ENCODE measurements at places on chromosomes 11 and 22.

DNA sequence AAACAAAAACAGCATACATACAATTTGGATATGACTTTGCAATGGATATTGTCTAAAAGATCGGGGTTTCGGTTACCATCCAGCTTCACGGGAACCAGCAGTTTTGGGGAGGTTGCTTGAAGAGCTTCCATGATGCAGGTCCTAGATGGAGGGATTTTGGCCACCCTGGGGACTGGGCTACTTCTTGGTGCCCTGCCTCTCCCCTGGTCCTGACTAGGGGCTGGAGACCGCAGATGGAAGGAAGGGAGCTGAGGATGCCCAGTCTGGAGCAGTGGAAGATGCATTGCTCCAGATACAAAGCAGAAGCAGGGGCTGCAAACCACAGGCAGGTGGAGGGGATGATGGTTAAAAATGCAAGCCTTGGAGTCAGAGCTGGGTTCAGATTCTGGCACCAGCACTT lies 13.5 kb downstream of the SOX10 start:
- DNase-seq: no peak

DNA sequence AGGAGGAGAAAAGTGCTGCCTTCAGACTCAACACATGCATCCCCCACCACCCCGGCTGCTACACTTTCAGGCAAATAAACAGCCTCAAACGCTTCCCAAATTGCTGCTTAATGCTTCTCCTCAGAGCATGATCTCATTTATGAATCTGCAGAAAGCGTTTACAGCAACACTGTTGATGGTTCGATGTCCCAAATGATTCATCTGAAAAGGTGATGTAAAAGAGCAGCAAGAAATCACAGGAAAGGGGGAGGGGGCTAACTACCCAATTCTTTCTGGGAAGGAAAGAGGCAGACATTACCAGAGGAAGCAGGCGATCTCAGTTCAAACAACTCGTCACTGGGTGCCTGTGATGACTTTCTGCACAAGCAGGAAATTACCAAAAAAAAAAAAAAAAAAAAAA lies 119.6 kb downstream of the TENM4 start:
- no peak for DNase-seq

GRCh38 chr11:126188332-126189108 lies 22.9 kb downstream of the RPUSD4 start:
- DNase-seq: peak; percentile 92

- no peak for DNase-seq
These were observed 71.0 kb downstream of the DKK3 start for GRCh38 chr11:11937433-11937832.

GRCh38 chr11:73315293-73316020 lies 7.4 kb downstream of the ARHGEF17 start:
- no peak for DNase-seq

- no peak for DNase-seq
These were observed 14.4 kb downstream of the CPSF7 start for GRCh38 chr11:61415381-61415780.

DNA sequence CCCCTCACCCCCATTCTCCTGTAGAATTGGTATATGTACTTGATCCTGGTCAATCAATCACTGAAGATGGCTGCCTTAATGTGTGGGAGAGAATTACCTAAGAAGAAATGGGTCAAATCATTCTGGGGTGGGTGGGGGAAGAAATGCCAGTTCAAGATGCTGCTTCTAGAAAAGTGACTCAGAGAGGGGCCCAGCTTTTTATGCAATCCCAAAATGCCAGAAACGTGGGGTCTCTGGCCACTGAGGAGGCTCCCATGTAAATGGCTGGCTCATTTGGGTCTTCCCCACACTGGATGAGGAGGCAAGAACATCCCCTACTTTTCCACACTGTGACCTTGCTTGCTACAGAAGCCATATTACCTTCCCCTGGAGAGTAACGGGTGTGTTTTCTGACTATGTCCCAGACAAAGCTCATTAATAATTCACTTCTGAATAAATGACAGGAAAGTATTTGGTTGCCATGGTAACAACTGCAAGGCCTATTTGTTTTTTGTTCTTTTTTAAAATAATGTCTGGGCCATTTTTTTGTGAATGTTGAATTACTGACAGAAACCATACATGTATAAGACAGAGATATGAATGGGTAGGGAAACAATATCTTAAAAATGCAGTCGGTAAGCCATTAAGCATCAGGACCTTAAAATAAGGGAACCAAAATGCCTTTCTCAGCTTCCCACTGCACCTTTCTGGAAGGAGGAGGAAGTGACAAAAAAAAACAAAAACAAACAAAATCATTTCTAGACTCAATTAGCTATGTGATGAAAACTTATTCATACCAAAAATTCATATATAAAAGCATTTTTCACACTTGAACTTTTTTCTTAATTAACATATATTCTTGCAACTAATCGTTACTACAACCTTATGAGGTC lies 32.0 kb downstream of the SLC1A2 start:
- DNase-seq: no peak

DNA sequence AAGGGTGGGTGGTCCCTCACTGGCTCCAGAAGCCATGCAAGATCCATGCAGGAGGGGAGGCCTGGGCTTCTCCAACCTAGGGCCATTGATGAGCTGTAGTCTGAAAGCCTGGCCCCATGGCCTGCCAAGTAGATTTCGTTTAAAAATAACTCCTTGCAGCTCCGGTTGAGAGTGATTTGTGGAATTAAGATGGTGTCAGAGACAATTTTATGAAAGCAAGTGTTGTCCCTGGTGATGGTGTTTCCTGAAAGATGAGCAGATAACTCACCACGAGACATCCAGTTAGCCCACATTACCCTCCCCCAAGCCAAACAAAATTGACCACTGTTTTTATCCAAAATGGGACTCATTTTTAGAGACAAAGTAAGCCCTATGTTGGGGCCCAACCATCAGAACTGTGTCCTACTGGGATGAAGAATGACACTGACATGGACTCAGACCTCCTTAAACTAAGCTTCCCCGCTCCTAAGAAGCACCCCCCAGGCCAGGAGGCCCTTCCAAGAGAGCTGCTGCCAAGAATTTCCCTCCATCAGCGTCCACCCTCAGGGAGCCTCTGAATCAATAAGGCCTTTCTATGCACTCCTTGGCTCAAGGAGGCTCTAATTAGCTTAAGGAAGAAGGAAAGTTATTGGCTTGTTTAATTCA lies 174.2 kb upstream of the NCAM1 start:
- no peak for DNase-seq

GRCh38 chr11:60876168-60876485 lies 8.8 kb downstream of the ZP1 start:
- no peak for DNase-seq

DNA sequence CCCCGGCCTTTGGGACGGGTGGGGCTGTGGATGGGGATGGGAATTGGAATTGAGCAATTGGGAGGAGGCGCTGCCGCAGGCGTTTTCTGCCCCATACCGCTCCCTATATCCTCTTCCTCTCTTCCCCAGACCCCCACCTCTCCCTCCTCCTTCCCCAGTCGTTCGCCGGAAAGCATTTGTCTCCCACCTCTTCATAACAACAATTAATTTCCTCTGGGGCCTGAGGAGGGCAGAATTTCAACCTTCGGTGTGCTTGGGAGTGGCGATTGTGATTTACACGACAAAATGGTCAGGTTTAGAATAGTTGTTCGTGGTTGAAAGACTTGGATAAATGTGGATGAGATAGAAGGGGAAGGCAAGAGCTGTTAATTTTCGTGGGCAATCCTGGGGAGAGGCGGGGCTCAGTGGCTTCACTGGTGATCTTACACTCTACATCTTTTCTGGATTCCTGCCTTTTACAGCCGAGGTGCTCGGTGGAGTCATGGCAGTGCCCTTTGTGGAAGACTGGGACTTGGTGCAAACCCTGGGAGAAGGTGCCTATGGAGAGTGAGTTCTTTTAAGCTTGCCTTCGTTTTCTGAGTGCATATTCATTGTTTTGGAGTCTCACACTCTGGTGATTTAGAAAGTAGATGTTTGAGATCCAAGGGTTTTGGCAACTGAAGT lies 1.5 kb downstream of the CHEK1 start:
- peak; percentile 67 for DNase-seq

GRCh38 chr11:2464451-2465165 lies 19.8 kb downstream of the KCNQ1 start:
- no peak for DNase-seq

- peak; percentile 8 for DNase-seq
These were observed 102.3 kb upstream of the DRD2 start for GRCh38 chr11:113577356-113578032.

DNA sequence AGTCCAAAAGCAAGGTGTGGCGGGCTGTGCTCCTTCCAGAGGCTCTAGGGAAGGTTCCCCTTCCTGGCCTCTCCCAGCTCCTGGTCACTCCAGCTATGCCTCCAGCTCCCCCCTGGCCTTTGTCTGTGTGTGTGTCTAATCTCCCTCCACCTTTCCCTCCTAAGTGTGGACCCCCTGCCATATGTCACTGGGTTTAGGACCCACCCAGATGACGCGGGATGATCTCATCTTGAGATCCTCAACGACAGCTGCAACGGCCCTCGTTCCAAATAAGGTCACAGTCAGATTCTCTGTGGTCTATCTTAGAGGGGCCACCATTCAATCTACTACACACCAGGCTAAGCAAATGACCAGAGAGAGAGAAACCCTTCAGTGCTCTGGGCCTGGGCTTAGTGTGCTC lies 107.9 kb downstream of the ARHGAP8 start:
- DNase-seq: no peak

DNA sequence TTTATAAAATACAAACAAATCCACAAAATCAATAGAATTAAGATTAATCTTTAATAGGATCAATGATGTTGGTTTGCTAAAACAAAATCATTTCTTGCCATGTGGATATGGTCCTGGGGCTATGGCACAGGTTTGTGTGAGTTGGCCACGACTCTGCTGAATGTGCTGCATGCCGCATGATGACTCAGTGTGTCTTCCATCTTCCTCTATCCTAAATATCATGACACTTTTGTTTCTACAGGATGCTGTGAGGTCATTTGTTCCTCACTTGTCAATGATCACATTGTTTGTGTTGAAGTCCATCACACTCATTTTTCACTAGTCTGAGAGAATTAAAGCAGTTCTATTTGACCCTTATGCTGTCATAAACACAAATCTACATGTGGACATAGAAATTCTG lies 167.2 kb upstream of the ZBED5 start:
- no peak for DNase-seq

DNA sequence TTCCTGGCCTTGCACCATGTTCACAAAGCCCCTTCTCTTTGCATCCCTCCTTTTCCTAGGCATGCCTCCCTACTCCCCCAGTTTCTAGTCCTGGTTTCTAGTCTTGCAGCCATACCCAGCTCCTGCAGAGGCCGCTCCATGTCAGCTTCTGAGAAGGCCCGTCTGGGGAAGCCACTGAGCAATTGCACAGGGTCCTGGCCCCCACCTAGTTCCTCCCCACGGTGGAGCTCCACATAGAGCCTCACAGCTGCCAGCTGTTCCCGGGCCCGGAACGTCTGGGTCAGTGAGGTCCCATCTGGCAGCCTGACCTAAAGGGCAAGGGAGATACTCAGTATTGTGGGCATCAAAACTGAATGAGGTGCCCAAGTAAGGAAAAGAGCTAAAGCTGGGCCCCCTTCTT lies 2.2 kb downstream of the UBXN1 start:
- DNase-seq: no peak
